ENCODE measurements at places on chromosomes 16 and 17. TPM values are rescaled to one million over a fixed set of nuclear protein-coding genes. Genes with fewer than 3 reads are reported as not detected.

SMIM5 gene
- 4.8 TPM for polyA plus RNA-seq

DNA sequence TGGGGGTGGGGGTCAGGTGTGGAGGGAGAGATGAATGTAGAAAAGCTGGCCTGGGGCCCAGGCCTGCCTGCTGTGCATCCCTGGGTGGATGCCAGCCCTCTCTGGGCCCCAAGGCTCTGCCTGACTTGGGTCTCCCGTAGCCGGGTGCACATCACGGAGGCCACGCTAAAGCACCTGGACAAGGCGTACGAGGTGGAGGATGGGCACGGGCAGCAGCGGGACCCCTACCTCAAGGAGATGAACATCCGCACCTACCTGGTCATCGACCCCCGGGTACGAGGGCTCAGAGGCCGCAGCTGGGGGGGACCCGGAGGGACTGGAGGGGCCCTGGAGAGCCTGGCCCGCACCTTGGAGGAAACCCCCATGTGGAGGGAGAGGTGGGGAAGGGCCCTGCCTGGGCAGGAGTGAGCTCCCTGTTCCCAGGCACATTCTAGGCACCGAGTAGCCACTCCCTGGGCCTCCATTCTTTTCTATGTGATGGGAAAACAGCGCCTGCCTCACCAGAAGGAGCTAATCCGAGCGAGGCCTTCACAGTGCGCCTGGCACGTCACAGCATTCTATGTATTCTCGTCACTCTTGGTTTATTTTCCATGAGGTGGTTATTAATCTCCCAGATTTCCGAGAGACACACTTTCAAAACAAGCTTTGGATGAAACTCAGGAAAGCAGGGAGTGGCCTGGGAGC lies 34.7 kb downstream of the ADCY7 start:
- DNase-seq = no peak

DNA sequence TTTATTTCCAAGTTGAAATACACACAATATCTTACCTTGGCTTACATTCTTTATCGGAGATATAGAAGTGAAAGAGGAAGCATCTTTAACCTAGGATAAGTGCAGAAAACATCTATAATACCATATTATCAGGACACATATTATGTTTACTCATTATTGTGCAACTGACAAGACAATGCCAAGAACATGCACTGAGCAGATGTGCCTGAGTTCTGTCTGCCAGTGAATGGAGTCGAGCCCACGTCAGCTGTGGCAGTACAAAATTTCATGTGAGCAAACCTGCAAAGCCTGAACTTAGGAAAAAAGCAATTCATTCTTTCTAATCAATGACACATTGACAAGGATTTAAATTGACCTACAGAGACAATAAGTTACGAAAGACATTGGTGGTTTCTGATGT lies 154.4 kb downstream of the AXIN2 start:
- no peak for DNase-seq

DNA sequence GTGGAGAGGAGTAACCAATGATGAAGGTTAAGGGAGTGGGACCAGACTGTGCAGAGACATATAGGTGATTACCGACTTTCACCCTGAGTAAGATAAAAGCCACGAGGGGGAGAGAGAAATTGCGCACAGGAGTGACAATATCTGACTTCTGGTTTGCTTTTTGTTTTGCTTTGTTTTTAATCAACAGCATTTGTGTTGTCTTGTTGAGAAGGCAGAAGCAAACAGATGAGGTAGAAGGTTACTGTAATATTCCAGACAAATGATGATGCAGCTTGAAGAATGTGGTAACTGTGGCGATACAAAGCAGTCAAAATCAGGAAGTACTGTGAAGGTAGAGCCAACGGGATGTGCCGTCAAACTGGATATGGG lies 7.5 kb downstream of the PELP1 start:
- DNase-seq = no peak

- DNase-seq = no peak
Observed at GRCh38 chr16:75181630-75182029, 25.3 kb downstream of the CTRB2 start.

KCNG4 gene
- not detected for polyA plus RNA-seq

All from right renal pelvis (tissue), 4 donors.